Immature natural killer cell (primary cell): ENCODE measurements at places on chromosomes 1 and 21.

DNA sequence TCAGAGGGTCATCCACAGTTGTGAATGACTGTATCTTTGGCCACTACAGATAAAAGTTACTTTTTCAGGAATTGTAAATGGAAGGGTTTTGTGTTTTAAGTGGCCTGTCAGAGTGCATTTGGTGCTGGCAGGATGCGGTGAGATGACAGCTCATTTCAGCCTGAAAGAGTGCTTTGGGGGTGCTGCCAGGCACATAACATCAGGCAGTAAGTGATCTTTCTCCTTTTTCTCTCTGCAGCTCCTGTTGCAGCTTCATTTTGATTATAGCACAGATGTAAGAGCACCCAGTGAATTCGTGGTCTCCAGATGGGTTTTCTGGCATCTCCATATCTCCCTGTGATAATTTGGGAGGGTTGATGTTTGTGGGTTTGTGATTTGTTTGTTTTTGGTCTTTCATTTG is 14.8 kb upstream of the FAM163A start:
- no peak for DNase-seq

GRCh38 chr1:87410776-87411480 is 82.2 kb downstream of the LMO4 start:
- no peak for DNase-seq

- no peak for DNase-seq
These were observed 2.2 kb downstream of the WNT4 start for GRCh38 chr1:22140694-22141093.

GRCh38 chr1:158952416-158952815 is 21.1 kb downstream of the PYHIN1 start:
- no peak for DNase-seq

DNA sequence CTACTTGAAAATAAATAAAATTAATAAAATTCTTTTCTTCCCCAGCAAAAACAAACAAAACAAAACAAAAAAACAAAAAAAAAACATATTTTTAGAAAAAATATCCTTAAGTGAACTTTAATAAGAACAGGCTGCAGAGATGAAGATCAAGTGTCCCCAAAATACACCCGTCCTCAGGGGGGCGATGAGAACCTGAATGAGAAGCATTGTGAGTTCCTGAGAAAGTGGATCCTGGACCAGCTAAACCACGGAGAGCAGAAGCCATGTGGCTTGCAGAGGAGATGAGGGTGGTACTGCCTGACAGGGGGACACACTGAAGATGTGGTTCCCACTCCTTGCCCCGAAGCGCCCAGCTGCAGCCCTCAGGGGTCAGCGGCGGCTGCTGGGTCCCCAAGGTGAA is 89.3 kb downstream of the ITPKB start:
- DNase-seq = peak; percentile 44

GRCh38 chr1:234515411-234515810 is 36.4 kb upstream of the TARBP1 start:
- DNase-seq = no peak

DNA sequence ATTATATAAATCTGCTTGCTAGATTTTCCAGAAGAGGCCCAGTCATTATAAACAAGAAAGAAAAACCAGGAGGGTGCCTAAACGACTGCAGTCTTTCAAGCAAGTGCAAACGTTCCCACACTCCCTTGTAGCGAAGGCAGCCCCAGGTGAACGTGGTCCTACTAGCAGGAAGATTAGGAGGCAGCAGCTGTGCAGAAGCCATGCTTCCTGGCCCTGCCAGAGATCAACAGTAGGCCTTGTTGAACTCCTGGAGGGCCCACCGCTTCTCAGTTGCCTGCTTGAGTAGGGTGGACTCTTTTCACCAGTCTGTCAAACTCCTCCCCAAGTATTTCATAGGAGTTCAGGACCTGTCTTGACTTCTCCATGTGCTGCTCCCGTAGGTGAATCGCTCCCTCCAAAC is 163.0 kb upstream of the GORAB start:
- DNase-seq = no peak
